ENCODE measurements at places on chromosomes 2 and 18.

GRCh38 chr2:10303181-10303693, 533 bp downstream of the HPCAL1 start:
- no peak for DNase-seq

DNA sequence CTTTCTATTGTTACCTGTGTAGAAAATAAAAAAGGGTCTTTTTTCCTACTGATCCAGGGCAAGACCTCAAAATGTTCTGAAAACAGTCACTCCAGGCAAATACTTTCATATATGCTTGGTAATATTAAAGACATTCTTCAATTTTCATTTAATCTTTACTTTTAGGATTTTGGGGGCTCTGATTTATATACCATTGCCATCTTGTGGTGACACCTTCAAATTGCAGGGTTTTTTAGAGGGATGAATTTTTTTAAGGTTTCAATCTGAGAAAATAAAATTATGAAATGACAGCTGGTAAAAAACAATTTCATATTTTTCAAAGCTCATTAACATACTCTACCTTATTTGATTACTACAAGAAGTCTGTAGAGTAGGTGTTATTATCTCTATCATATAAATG, 26.8 kb downstream of the MAPK4 start:
- no peak for DNase-seq

DNA sequence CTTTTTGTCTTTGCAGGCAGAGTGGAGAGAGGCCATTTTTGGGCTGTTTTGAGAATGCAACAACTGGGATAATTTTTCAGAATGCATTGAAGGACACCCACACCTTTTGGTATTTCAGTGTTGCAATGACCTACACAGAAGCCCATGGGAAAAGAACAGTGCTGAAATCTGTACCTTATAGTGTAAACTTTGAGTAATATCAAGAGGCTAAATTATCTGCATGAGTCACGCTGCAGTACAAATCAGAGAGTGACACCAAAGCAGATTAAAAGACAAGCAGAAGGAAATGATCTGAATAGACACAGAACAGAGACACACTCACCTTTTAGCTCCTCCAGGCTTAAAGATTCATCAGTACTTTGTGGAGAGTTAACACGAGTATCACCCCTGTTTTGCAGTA, 265.3 kb downstream of the PAX3 start:
- no peak for DNase-seq

- no peak for DNase-seq
Measured at GRCh38 chr2:216671081-216671411, 24.3 kb downstream of the IGFBP5 start.

DNA sequence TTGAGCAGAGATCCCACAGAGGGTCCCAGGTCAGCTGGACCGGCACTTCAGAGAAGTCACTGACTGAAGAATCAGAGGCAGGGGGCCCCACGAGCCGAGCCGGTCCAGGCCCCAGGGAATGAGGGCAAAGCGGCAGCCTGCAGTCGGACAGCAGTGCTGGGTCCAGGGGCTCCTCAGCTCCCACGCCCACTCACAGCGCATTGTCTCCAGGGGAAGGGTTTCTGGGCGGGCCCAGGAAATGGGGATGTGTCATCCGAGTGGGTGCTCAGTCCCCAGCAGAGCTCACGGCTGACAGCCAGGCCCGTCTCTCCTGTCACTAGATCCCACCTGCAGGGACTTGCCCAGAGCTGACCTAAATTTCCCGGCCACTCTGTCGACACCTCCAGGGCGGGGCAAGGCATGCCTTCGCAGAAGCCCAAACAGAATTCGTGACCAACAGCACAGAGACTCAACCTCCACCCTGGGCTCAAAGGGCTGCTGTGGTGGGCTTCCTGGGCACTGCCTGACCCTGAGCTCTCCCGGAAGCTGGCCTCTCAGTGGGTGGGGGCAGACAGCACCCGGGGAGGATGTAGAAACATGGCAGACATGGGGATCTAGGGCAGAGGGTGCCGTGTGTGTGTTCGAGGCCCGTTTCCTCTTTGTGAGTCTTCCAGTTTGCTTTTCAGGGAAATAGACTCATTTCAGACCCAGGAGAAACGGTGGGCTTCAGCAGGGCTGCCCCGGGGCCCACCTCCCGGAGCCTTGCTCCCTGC, 42.1 kb upstream of the TAF1B start:
- DNase-seq = no peak

- DNase-seq = no peak
Measured at GRCh38 chr18:1653873-1654272, 749.2 kb downstream of the ADCYAP1 start.

DNA sequence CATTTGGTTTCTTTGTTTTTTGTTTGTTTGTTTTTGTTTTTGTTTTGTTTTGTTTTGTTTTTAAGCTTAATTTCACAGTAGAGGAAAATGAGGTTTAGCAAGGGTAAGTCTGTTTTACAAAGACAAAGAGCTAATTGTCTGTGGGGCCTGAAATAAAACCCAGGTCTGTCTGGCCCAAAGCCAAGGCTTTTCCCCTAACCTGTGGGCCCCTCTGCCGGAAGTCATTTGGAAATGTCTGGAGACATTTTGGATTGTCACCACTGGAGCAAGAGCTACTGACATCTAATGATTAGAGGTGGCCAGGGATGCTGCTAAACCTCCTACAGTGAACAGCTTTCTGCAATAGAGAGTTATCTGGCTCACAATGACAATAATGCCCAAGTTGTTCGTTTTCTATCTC, 167.2 kb downstream of the MAP2 start:
- DNase-seq = no peak

GRCh38 chr2:15941871-15942710, 1.7 kb downstream of the MYCN start:
- DNase-seq = no peak

- no peak for DNase-seq
Measured at GRCh38 chr2:26410764-26411243, 9.1 kb downstream of the DRC1 start.

DNA sequence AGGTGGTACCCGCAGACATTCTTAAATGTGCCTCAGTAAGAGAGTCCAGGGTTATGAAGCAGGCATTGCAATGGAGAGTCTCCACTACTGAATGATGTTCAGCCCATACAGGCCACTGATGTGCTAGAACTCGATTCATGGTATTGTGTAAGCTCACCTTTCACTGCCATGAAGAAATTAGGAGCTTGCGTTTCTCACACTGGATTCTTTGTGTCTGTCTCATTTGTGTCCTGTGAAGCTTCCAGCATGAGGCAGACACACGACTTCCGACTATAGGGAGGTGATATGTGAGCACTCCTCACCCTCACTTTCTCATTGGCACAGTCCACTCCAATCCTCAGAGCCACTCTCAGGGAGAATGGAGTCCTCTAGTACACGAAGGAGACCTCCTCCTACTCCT, 677.4 kb upstream of the RAB6C start:
- DNase-seq = no peak

DNA sequence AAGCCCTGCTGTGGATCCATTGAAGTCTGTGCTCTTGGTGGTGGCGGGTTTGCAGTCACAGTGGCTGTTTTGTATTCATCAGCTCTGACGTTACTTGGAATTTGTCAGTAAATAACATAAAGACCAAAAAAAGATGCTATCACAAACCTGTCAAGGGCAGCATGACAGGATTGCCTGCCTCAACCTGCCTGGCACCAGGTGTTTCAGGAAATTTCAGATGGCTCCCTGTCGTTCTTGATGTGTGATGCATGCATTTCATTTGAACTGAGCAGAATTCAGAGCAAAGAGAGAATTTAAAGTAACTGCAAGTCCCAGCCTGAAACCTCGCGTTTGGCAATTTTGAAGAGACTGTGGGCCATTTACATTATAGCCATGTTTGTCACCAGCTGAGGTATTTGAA, 50.3 kb upstream of the EPC2 start:
- DNase-seq = no peak

DNA sequence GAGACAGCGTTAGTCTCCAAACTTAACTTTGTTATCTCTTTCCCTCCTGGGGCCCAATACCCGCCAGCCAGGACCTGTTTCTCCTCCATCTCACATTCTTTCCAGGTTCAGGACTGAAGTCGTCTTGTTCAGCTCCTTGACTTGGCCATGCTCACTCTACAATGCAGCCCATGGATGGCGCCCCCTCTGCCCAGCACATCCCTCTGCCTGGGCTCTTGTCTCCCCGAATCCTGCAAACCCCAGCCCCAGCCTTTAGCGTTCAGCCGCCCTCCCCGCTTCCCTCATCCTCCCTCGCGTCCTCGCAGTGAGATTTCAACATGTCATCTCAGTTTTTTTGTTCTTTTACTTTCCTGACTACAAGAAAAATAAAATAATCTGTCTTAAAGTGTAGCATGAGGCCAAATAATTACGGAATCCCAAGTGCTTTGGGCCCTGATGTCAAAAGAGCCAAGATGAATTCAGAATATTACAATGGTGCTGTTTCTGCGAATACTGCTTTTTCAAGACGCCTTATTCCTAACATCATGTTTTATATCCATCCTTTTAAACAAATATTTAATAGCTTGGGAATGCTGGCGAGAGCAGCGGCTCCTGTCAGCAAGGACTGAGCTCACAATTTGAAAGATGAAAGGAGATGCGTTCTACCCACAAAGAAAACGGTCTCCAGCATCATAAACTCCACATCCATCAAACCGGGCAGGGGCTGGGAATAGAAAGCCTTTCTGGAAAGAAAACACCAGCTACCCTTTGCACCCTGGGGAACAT, 1.0 kb downstream of the FAM178B start:
- DNase-seq = no peak

GRCh38 chr2:111037128-111037527, 83.6 kb upstream of the BCL2L11 start:
- no peak for DNase-seq

GRCh38 chr2:99852376-99852934, 289.9 kb downstream of the AFF3 start:
- DNase-seq = peak; percentile 32

DNA sequence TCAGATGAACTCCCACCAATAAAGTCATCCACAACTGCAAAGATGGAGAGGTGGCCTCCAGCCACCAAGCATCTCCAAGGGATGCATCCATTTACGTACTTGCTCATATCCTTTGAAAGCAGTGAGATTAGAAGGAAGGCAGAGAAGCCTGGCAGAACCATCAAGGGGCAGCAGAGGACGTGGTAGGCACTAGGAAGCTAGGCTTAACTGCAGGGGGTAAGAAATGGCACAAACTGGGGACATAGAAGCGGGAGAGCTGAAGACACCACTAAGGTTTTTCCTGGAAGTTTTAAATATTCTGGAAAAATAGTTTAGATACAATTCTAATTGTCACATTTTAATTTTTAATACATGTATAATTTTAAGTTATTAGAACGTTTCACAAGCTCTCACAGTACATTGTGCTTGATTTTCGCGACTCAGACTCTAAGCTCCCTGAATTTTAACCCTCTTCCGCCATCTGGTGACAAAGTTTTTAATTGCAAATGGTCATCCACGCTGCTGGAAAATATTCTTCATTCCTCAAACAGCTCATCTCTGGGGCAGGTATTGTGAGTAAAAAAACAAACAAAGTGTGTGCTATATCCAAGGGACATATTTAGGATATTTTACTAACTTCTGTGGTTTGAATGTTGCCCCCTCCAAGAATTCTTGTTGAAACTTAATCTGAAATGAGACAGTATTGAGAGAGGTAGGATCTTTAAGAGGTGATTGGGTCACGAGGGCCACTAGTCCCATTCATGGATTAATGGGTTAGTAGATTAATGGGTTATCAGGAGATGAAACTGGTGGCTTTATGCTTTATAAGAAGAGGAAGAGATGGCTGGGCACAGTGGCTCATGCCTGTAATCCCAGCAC, 1.6 kb upstream of the PSTPIP2 start:
- peak; percentile 65 for DNase-seq

GRCh38 chr2:170024721-170025120, 153.2 kb upstream of the MYO3B start:
- no peak for DNase-seq

DNA sequence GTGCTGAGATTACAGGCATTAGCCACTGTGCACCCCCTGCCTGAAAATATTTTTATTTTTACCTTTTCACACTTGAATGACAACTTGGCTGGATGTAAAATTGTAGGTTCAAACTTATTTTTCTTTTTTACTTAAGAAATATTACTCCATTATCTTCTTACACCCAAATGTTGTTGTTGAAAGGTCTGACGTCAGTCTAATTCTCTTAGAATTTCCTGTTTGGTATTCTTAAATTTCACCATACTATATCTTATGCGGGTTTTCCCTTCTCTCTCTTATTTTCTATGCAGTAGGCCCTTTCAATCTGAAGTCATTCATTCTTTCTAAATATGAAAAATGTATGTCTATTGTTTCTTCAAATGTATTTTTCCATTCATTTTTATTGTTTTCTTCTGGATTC, 29.1 kb upstream of the RAB11FIP5 start:
- no peak for DNase-seq

- no peak for DNase-seq
Measured at GRCh38 chr2:235303499-235304291, 190.1 kb upstream of the AGAP1 start.

- DNase-seq = no peak
Measured at GRCh38 chr2:208366215-208367127, 40.1 kb upstream of the PTH2R start.

DNA sequence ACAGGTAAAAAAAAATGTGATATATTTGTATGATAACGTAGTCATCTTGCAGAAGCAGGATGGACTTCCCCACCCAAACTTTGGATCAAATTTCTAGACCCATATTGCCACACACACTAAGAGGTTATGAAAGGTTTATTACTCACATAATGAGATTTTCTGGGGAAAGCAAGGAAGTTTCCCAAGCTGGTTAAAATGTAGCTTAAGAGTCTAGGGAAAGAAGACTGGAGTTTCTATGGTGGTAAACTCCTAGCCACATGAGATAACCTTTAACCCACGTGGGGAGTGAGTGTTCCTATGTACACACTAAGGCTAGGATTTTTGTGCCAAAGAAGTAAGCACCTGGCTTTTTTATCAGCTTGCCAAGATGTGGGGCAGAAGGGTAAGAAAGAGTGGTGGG, 335.7 kb upstream of the UBE2E3 start:
- DNase-seq = peak; percentile 72

GRCh38 chr18:24726727-24727492, 266.5 kb downstream of the HRH4 start:
- DNase-seq = peak; percentile 66

GRCh38 chr2:110717734-110718133, 14.6 kb upstream of the ACOXL start:
- no peak for DNase-seq

DNA sequence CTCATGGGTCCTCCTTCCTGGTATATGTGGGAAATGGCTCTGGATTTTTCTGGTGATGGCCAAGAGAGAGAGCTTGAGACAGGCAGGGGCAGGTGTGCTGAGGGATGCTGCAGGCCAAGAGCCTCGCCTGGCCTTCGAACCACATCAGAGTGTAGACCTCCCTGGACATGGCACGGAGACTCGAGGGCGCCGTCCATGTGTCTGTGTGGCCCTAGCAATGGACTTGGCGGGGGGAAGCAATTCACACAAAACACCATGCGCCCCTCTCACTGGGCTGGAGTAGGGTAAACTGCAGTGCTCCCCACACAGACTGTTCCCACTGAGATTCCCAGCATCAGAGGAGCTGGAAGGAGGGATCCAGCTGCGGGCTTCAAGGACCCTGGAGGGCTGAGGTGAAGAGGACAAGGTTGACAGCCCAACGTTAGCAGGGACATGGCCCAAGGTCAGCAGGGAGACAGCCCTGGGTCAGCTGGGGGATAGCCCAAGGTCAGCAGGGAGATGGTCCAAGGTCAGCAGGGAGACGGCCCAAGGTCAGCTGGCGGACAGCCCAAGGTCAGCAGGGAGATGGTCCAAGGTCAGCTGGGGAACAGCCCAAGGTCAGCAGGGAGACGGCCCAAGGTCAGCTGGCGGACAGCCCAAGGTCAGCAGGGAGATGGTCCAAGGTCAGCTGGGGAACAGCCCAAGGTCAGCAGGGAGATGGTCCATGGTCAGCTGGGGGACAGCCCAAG, 75.4 kb upstream of the HDAC4 start:
- no peak for DNase-seq

- peak; percentile 55 for DNase-seq
Measured at GRCh38 chr18:3710712-3711301, 260.8 kb downstream of the TGIF1 start.

- DNase-seq = no peak
Measured at GRCh38 chr2:28101123-28101522, 210.6 kb downstream of the BABAM2 start.
